CD14-positive monocyte (primary cell): ENCODE measurements at places on chromosomes 1 and 21.

GRCh38 chr21:37074197-37074510 is 1.1 kb downstream of the TTC3 start:
- no peak for DNase-seq

DNA sequence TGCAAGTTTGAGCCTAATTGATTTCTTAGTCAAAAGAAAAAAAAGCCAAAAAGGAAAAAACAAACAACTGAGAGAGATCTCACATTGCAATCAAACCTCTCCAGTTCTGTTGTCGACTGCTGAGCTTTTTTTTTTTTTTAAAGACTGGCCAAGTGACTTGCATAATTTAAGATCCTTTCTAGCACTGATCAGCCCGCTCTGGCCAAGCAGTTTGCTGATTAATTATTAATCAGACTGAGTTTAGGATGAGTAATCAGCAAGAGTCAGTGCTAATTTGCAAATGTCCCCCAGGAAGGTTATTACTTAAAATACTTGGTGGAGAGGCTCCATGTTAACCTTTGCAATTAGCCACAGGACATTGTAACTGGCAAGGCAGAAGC is 39.3 kb downstream of the HMGB4 start:
- no peak for DNase-seq

- DNase-seq: no peak
Observed at GRCh38 chr1:96840396-96840795, 118.8 kb downstream of the PTBP2 start.

GRCh38 chr1:63674238-63674864 is 81.1 kb downstream of the PGM1 start:
- no peak for DNase-seq

GRCh38 chr21:46515109-46515508 is 56.4 kb downstream of the DIP2A start:
- DNase-seq: peak; percentile 6

- no peak for DNase-seq
Observed at GRCh38 chr1:190564117-190564516, 86.5 kb upstream of the BRINP3 start.

DNA sequence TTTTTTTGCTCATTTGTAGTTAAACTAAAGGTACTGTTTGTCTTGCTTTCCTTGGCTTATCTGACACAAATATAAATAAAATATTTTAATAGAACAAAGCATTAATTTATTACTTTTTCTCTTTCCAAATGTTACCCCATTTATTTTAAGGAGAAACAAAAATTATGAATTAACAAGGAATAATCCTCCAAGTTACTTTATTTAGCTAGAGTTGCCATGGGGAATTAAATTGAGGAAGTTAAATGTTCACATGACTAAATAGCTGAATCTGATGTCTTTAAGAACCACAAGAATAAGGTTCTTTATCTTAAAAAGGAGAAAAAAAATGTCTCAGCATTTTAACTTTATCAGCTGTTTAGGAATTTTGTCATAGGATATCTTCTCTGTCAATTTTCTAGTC is 12.3 kb downstream of the ATG4C start:
- DNase-seq: peak; percentile 38

- DNase-seq: peak; percentile 56
Observed at GRCh38 chr1:17545356-17545755, 5.9 kb downstream of the ARHGEF10L start.

- no peak for DNase-seq
Observed at GRCh38 chr1:18929686-18930085, 26.8 kb downstream of the IFFO2 start.

DNA sequence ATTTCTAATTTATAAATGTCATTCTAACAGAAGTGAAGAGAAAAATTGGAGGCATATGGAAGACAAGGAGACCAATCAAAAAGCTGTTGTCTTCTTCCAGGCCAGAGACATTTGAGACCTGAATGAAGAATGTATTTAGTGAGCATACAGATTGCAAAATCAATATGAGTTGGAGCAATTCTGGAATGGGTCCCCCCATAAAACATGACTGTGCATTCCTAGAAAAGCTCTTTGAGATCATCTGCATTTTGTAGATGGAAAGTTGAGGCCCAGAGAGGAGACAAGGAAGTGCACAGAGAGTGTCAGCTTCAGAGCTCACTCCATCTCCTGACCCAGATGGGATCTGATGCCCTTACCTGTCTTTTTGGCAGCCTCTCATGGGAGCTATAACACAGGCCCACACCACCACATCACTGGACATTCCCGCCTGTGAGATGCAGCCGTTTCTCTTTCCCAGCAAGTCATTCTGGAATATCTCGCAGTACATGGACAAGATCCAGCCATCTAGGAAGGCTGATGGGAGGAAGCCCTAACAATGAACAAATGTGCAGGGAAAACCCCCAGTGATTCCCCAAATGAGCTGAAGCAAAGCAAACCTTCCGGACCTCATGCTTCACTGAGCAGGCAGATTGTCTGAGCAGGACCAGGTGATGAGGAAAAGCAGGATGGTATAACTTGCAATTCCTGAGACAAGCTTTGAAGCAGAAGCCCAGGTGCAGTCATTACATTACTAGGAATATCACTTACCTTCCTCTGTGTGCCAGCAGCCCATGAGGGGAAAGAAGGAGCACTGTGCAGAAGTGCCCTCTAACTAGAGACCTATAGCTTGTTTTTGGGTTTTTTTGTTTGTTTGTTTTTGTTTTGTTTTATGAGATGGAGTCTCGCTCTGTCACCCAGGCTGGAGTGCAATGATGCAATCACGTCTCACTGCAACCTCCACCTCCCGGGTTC is 445.6 kb downstream of the PLPP3 start:
- no peak for DNase-seq

GRCh38 chr1:221246067-221246466 is 366.8 kb downstream of the HLX start:
- no peak for DNase-seq

DNA sequence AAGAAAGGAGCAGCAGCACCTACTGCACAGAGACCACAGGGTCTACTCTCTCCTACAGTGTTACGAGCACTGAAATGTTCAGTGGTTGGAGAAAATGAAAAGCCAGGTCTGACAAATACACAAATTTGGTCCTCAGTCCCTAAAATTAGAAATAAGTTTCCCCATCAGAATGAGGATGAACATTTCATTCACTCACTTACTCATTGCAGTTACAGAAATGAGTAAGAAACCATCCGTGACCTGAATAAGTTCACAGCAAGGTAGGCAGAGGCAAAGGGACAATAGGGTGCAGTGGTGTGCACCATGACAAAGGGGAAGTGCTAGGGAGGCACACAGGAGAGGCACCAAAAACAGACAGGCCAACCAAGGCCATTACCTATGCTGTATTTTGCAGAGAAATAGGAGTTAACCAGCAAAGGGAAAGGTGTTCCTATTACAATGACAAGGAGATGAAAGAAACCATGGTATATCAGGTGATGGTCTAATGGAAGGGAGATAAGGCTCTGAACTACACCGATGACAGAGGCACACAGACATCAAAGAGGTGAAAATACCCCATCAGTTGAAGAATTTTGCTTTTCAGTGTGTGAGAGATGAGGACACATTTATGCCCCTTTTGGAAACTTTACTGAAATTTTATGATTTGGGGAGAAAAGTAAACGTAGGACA is 29.4 kb downstream of the VAV3 start:
- DNase-seq: peak; percentile 54

- DNase-seq: no peak
Observed at GRCh38 chr1:93253516-93253915, 73.0 kb downstream of the CCDC18 start.

- DNase-seq: peak; percentile 80
Observed at GRCh38 chr1:27634985-27635367, at the start of gene FGR. Gene FGR (minus strand): TSS chr1:27635185. CDS start chr1:27623916, 11,269 bp downstream.

GRCh38 chr1:240455228-240455821 is 156.6 kb downstream of the GREM2 start:
- DNase-seq: no peak

GRCh38 chr1:229863651-229864545 is 203.1 kb upstream of the GALNT2 start:
- no peak for DNase-seq

GRCh38 chr1:118039170-118039569 is 109.6 kb downstream of the WDR3 start:
- peak; percentile 80 for DNase-seq

- DNase-seq: no peak
Observed at GRCh38 chr1:64645735-64646134, 99.1 kb upstream of the RAVER2 start.

- DNase-seq: no peak
Observed at GRCh38 chr1:244200596-244200995, 149.5 kb downstream of the ZBTB18 start.

GRCh38 chr1:232368821-232369321 is 261.1 kb downstream of the SIPA1L2 start:
- no peak for DNase-seq

DNA sequence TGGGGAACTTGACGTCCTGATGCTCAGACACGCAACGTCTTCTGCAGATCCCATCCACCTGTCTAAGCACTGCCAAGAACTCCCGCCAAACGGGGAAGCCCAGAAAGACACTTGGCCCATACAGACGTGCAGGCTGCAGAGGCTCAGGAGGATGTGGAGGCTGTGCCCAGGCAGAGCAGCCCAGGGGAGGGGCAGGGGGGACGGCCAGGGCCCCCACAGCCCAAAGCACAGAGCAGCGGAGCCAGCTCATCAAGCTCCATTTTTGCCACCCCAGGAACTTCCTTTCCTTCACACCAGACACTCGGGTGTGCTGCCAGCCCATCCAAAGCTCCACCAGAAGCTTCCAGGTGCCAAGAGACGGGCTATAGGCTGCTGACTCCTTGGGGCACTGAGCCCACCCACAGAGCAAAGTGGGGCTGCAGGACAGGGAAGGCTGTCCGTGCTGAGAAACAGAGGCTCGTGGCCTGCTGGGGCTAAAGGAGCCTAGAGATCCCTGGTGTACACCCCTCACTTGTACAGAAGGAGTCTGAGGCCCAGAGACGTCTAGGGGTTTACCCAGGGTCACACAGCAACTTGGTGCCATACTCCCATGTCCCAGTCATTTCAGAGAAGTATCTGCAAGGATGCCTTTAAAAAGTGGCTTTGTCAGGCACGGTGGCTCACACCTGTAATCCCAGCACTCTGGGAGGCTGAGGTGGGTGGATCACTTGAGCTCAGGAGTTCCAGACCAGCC is 59.1 kb downstream of the ACOT7 start:
- no peak for DNase-seq

GRCh38 chr21:44818640-44819011 is 764 bp upstream of the SUMO3 start:
- DNase-seq: no peak

- DNase-seq: no peak
Observed at GRCh38 chr1:5885471-5886139, 106.6 kb downstream of the NPHP4 start.

- DNase-seq: no peak
Observed at GRCh38 chr1:38444311-38444710, 397.7 kb upstream of the POU3F1 start.

- peak; percentile 32 for DNase-seq
Observed at GRCh38 chr1:156910309-156910782, 10.1 kb upstream of the LRRC71 start.

DNA sequence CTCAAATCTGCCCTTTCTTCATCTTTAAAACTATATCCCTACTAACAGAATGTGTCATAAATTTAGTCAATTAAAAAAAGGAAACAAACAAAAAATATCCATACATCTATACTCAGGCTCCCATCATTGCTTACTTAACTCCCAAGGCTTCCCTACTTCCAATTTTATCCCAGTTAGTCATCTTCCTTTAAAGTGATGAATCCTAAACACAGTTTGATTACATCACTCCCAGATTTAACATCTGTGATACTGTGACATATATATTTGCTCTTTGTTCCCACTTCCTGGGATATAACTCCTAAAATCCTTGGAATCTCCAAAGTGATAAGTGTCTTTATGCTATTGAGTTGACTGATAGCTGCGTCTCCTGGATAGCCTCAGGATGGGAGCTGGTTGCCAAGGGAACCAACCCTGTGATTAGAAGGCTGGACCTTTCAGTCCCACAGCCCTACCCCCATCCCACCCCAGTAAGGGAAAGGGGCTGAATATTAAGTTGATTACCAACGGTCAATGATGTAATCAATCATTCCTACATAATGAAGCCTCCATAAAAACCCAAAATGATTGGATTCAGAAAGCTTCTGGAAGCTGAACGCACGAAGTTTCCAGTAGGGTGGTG is 21.6 kb downstream of the GLMN start:
- no peak for DNase-seq

- no peak for DNase-seq
Observed at GRCh38 chr1:162605225-162605927, 26.9 kb upstream of the DDR2 start.
